Brain pericyte (primary cell): ENCODE measurements at places on chromosomes 4 and X.

GRCh38 chrX:72568406-72569092 lies 4.1 kb downstream of the HDAC8 start:
- no peak for DNase-seq

DNA sequence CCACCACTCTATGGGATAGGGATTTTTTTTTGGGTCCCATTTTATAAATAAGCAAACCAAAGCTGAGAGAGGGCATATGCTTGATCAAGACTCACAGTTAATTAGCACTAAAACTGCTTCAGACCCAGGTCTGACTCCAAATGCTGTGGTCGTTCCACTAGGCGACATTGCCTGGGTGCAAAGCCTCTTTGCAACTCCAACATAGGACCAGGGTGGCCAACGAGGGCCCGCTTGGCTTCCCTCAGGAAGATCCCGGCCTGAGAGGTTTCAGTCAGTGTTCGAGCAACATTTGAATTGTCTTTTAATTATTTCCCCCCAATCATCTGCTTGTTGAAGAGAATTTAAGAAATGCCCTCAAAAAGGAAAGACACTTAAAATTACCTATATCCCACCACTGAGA lies 11.2 kb downstream of the PJA1 start:
- no peak for DNase-seq

GRCh38 chr4:84495118-84495793 lies 3.8 kb downstream of the NKX6-1 start:
- DNase-seq: no peak

DNA sequence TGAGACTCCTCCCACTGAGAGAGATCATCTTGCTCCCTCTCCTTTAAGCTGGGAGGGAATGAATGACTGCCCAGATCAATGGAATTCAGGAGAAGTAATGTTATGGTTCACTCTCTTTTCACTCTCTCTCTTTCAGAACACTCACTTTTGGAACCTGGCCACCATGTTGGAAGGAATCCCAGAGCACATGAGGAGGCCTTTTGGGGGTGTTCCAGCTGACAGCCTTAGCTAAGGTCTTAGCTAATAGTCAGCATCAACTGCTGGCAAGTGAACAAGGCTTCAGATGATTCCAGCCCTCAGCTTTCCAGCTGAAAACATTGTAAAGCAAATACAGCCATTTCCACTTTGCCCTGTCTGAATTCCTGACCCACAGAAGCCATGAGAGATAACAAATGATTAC lies 124.0 kb upstream of the CLNK start:
- peak; percentile 25 for DNase-seq

GRCh38 chr4:60452266-60452665 lies 747.9 kb upstream of the ADGRL3 start:
- DNase-seq: no peak

- DNase-seq: no peak
Observed at GRCh38 chrX:9569876-9570301, 105.0 kb downstream of the TBL1X start.

- no peak for DNase-seq
Observed at GRCh38 chr4:35025152-35025834, 1219.0 kb downstream of the ARAP2 start.

DNA sequence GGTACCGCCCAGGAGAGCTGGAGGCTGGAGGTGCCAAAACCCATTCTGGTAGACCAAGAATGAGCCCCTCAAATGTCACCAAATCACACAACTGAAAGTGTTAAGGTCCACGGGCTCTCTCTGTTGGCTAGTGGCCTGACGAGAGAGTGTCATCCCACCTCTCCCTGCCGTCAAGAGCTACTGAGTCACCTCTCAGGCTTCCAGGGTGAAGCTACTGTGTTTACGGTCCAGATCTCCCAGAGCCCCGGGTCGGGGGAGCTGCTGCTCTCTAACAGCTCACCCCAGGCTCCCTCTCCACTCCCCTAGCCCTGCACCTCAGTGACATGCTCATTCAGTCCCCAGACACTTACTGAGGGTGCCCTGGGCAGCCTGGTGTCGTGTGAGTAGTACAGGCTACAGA lies 59.2 kb downstream of the ADGRG2 start:
- DNase-seq: no peak

DNA sequence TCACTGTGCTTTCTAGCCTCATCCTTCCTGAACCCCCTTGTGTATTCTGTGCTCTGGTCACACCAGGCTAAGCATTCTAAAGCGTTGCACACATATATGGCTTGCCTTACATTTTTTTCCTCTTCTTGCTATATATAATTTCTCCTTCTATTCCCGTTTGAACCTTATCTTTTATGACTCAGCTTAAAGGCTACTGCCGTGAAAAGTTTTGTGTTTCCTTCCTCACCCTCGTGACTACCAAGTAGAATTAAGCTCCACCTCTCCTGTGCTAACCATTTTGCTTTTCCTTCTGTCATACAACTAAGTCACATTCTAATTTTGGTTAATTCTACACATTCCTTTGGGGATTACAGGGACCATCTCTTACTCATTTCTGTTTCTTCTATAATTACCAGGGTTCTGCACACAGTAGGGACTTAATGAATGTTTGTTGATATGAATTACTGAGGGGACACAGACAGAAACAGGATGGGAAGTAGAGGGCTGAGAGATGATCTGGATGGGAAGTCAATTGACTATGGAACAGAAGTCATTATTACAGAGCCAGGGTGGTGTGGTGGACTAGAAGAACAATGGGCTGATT lies 67.1 kb downstream of the DOCK11 start:
- DNase-seq: no peak

GRCh38 chrX:72532366-72532765 lies 40.3 kb downstream of the HDAC8 start:
- no peak for DNase-seq

- DNase-seq: no peak
Observed at GRCh38 chr4:166941629-166942028, 292.7 kb downstream of the SPOCK3 start.
